ENCODE measurements at places on chromosomes 2 and 18. TPM values are rescaled to one million over a fixed set of nuclear protein-coding genes. Genes with fewer than 3 reads are reported as not detected.
A peak's percentile ranks its signal among the peaks of the same experiment; 100 is the strongest.

DNA sequence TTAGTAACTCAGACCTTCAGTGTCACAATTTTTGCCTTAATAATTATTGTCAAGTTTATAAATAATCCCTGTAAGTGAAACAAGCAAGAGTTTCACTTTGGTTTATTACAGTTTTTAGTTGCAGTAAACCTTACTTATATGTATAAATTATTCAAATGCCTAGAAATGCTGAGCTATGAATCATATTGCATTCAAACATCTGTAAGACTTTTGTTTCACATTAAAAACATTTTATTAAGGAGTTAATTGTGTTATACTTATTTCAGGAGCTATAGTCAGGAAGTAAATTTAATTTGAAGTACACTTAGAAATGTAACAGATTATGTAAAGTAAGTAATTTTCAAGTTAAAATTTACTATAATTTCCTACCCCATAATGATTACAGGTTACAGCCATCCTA lies 3.9 kb upstream of the ETAA1 start:
- DNase-seq, result no peak

DNA sequence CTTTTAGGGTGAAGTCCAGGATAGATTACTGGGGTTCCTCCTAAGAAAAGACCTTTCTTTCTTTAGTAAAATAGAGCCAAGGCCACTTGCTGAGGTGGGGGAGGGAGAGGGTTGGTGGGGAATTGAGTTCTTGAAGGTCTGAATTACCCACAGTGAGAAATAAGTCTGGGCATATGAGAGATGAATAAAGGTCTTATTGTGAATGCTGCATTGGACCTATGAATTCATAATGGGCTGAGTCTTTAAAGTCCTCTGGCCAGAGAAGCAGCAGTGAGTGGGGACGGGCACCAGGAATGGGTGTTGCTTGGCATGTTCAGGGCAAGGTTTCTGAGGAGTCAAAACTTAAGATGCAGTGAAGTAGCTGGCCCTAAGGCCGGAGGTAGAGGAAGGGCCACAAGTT lies 10.5 kb downstream of the MAPRE3 start:
- no peak for DNase-seq

GRCh38 chr2:148430101-148430500 lies 214.4 kb upstream of the EPC2 start:
- DNase-seq, result no peak

GRCh38 chr2:60109744-60110143 lies 443.7 kb downstream of the BCL11A start:
- no peak for DNase-seq

DNA sequence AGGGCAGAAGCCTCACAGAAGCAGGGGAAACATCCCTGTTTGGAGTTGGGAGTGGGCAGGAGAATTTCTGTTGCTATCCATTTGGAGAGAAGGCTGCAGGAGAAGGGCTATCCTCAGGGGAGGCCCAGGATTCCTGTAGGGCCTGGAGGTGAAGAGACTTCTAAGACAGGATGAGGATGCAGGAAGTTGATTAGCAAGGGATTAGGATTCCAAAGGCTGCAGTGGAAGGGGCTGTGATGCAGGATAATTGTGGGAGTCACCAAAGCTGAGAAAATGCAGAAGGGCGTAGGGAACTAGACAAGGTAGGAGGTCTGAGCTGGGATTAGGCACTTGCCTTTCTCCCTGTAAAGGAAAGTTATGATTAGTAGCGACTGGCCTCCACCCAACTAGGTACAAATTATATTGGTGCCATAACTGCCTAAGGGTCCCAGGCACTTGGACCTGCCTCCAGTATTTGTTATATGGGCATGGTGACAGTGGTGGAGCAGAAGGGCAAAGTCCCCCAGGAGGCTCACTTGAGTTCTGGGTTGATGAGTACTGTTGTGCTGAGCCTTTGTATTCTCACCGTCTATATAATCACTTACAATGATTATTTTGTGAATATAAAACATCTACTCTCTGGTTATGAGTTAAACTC lies 96.4 kb upstream of the MSTN start:
- DNase-seq, result no peak

DNA sequence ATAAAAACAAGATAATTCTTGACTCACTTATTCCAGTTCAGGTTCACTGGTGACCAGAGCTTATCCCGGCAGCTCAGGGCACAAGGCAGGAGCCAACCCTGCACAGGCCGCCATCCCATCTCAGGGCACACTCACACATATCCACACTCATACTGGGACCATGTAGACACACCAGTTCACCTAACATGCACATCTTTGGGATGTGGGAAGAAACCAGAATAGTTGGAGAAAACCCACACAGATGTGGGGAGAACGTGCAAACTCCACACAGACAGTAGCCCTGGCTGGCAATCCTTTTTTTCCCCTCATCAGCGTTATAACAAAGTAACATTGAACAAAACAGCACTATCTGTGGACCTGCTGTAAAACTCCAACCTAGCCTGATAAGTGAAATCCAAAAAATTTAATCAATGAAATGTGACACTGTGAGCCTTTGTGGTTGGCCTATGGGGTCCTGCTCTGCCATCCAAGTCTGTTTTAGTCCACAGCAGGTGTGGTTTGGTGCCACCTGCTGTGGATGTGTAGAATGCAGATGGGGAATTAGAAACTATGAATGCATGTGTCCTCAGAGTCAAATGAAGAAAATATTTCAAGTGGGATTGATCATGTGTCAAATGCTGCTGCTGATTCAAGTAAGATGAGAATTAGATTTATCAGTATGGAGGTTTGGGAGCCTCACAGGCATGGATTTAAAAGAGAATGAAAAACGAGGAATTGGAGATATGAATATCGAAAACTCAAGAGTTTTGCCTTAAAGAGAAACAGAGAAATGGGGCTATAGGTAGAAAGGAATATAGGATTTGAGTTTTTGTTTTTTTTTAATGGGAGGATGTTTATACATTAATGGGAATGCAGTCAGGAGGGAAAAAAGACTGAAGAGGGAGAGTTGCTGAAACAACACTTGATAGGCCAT lies 47.0 kb downstream of the UGP2 start:
- DNase-seq, result peak; percentile 44

DNA sequence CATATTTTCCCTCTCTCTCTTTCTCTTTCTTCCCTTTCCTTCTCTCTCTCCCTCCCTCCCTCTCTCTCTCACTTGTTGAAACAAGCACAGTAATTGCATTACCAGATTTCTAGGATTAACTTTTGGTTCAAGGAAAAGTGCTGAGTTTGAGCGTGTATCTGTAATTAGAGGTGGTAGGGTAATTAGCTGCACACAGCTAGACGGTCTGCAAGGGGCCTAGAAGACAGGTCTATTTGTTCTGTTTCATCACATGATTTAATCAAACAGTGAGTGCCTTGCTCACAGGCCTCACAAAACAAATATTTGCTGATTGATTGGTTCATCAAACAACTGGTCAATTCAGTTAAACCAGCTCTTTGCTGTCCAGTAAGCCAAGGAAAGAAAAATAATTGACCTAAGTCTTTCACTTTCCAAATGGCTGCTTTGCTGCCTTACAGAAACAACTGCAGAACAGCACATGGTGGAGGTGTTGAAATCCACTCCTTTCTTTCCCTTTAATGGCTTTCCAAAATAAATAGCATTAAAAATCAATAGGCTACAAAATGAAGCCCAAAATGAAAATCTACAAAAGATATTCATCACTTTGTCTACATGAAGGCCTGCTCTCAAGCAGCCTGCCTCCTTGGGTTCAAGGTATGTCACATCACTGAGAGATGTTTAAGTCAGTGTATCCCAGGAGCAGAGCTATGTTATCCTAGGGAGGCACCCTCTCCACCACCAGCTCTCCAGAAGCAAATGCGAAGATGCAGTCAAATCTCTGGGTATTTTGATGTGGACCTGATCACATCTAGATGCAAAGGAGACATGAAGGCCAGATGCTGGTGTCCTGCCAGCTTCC lies 264.4 kb upstream of the SIX2 start:
- DNase-seq, result no peak

DNA sequence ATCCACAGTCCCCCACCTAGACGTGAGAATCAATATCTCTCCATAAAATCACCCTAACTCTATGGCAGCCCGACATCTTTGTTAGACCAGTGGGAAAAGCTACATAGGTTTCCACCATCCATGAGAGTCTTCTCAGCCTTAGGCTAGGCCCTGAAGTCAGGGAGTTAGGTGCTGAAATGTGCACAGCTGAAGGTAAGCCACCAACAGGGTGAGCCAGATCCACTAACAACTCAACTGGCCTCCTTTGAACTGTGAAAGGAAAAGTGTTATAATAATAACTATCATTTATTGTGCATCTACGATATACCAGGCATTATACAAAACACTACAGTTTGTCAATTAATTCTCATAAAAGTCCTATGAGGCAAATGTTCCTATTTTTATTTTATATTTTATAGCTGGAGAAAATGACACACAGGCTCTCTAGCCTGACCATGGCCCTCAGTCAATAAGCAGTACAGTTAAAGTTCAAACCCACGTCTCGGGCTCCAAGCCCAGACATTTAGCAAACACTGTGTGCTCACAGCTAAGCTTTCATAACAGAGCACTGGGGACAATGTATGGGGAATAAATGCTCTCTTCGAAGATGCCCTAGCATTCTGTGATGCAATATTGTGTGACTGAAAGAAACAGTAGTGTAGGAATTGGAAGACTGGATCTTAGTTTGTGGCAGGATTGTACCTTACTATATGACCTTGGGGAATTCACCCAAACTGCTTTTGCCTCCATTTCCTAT lies 11.2 kb upstream of the CYP27C1 start:
- DNase-seq, result no peak

GRCh38 chr2:128347171-128347558 lies 28.5 kb upstream of the HS6ST1 start:
- DNase-seq, result no peak

GRCh38 chr2:127674241-127675209 lies 805 bp downstream of the LIMS2 start:
- no peak for DNase-seq

DNA sequence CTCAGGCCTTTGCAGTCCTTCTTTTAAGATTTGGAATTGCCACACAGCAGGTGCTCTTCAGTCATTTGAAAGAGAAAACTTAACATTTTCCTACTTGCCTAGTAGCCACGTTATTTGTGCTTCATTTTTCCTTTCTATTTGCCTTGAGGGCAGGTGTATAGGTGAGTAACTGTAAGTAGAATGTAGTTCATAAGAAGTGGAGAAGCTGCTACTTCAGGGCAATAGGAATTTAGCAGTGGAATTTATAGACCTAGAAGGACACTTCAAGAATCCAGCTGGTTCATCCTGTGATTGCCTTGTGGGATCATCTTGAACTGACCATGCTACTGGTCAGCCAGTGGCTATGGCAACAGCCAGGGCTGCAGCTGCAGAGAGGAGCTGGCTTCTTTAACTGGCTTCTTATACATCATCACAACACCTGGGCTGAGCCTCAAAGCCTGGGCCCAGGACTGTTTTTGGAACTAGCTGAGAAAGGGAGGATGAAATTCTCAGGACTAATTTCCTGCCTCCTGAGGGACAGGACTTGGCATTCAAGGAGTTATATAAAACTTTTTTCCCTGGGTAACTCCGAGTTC lies 5.1 kb upstream of the LANCL1 start:
- DNase-seq, result no peak

GRCh38 chr2:203824057-203824456 lies 43.5 kb upstream of the CTLA4 start:
- DNase-seq, result no peak

DNA sequence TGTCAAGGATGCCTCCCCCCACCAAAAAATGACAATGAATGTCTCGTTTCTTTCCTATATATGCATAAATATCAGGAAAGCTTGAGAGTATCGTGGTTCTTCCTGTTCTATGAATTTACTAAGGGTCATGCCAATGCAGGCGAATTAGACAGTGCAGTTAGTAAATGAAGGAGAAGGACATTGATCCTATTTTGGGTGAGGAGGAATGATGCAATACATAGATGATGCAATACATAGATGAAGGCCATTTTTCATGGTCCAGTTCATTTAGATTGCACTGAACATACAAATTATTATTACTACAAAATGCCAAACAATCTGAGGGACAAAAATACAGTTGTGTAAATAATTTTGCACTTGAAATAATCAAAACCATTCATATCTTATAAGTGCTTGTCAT lies 1265.0 kb downstream of the LRP1B start:
- no peak for DNase-seq

GRCh38 chr2:219309278-219309677 lies at the start of gene PTPRN:
TSS of gene PTPRN (minus strand) at chr2:219309401. CDS start at chr2:219309332, 69 bp downstream.
- DNase-seq, result no peak

- DNase-seq, result peak; percentile 51
These were observed 7.4 kb downstream of the DLX2 start for GRCh38 chr2:172095146-172095904.

DNA sequence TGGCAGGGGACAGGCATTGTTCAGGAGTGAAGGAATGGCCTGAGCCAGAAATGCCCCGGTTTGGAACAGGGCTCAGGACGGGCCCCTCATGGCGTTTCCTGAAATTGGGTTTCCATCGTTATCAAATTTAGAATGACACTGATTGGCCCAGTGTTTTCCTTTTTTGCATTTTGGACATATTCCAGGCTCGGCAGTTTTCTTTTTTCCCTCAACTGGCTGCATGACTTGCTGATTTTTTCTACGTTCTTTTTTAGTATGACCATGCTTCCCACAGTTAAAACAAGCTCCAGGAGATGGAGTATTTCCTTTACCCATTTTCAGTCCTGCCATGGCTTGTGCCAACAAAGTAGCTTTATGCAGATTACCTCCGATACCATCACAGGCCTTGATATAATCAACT lies 20.4 kb upstream of the LYG2 start:
- no peak for DNase-seq

DNA sequence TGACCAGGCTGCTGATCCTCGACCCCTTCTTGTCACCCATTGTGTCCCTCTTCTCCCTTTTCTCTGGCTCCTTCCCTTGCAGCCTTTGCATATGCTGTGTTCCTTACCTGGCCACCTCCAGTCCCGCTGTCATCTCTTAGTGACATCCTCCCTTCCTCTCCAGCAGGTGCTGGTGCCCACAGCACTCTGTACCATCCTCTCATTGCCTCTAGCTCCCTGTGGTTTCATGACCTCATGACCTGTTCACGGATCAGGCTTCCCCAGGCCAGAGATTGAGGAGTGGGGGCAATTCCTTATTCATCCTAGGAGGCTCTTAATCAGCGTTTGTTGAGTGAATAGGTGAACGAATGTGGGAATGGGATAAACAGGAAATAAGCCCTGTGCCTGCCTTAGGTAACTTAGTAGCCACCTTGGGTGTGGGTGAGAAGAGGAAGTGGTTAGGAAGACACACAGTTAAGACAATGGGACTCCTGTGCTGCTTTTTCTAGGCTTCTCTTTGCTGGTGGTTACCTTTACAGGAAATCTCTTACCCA lies 35.5 kb downstream of the ITGA6 start:
- DNase-seq, result no peak

- no peak for DNase-seq
These were observed 554.8 kb downstream of the PIK3C3 start for GRCh38 chr18:42509750-42510415.

The ARL4C gene
- total RNA-seq, result 1.5 TPM

The NEURL3 gene
- total RNA-seq, result not detected

The UGT1A10 gene
- 0.27 TPM for total RNA-seq

The SKOR2 gene
- not detected for total RNA-seq

The FARP2 gene
- 21.2 TPM for total RNA-seq

The FSHR gene
- not detected for total RNA-seq

The XPO1 gene
- 128 TPM for total RNA-seq

The HOXD10 gene
- not detected for total RNA-seq

The AFF3 gene
- total RNA-seq, result 0.54 TPM

The IL36G gene
- not detected for total RNA-seq

The GYPC gene
- 34.1 TPM for total RNA-seq

The GALNT14 gene
- total RNA-seq, result 1.1 TPM

The DYSF gene
- total RNA-seq, result 10.3 TPM

The IL1RL2 gene
- total RNA-seq, result 2.2 TPM
